ENCODE measurements at places on chromosomes 7 and 10.

- DNase-seq, result no peak
Observed at GRCh38 chr10:48759113-48759901, 74.6 kb downstream of the WDFY4 start.

DNA sequence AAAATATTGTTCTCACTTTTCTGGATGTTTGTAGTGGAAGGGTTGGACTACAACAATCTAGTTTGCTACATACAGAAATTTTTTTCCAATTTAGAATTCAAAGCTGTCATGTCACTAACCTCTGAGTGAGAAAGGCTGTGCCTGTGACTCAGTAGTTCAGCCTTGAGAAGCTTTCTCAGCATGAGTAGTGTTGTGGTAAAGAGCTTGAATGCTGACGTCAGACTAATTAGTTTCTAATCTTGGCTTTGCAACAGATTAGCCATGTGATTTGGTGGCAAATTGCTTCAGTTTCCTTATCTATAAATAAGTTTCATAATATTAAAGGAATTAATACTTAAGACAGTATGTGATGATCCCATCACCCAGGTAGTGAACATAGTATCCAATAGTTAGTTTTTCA, 83.8 kb downstream of the ABCA13 start:
- DNase-seq, result no peak

- no peak for DNase-seq
Observed at GRCh38 chr10:110355922-110356627, 51.4 kb upstream of the SMNDC1 start.

DNA sequence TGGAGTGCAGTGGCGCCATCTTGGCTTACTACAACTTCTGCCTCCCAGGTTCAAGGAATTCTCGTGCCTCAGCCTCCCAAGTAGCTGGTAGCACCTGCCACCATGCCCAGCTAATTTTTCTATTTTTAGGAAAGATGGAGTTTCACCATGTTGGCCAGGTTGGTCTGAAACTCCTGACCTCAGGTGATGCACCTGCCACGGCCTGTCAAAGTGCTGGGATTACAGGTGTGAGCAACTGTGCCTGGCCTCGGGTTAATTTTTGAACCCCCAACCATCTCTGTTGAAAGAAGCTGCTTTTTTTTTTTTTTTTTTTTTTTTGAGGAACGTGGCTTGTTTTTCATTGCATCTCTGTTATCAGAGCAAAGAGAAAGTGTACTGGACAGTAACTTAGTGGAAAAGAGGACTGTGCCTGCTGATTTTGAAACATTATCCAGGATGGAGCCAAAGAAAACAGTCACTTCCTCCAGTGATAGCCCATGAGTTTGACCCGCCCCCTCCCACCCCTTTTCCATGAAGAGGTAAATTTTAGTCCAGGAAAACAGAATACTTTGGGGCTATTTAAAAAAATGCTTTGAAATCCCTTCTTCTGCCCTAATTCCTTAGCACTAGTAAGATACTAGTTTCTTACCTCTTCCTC, 38.3 kb downstream of the WBP1L start:
- no peak for DNase-seq

DNA sequence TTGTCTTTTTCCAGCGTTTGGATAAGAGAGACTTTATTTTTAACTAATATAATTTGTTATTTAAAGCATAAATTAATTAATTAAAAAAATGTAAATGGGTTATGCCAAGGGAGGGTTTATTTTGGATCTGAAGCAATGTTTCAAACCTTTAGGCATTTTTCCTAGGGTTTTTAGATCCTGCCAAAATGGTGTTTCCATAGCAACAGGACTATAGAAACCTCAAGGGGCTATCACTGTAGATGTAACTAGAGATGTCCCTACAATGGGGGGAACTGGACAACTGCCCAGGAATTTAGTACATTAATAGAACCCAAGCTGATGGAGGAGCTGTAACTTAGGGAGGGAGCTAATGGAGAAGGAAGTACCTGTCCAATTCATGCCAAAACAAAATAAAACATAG, 57.3 kb downstream of the SLC39A12 start:
- no peak for DNase-seq

- no peak for DNase-seq
Observed at GRCh38 chr7:151761231-151761630, 115.7 kb downstream of the PRKAG2 start.

GRCh38 chr10:52465202-52465601, 151.1 kb downstream of the DKK1 start:
- no peak for DNase-seq

DNA sequence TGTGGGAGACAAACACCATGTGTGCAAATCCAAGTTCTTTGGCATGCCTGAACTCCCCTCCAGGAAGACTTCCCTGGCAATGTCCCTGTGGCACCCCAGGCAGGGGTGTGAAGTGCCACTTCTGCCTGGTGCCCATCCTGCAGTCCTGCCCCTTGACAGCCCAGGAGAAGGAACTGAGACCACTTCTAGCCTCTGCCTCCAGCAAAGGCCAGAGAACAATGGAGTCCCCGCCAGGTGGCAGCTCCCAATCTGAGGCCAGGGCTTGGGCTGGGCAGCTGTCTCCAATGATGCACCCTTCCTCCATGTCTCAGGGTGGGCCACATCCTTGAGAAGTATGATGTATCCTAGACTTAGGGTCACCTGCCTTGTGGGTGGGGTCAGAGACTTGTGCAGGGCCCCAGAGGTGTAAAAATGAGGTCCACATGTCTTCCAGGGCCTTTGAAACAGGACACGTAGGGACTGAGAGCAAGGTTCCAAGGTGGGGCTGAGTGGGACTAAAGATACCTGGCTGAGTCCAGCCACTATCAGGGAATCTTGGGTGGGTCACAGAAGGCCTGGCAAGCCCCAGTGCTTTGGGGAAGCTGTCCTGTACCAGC, 5.5 kb downstream of the FXYD4 start:
- DNase-seq, result no peak

DNA sequence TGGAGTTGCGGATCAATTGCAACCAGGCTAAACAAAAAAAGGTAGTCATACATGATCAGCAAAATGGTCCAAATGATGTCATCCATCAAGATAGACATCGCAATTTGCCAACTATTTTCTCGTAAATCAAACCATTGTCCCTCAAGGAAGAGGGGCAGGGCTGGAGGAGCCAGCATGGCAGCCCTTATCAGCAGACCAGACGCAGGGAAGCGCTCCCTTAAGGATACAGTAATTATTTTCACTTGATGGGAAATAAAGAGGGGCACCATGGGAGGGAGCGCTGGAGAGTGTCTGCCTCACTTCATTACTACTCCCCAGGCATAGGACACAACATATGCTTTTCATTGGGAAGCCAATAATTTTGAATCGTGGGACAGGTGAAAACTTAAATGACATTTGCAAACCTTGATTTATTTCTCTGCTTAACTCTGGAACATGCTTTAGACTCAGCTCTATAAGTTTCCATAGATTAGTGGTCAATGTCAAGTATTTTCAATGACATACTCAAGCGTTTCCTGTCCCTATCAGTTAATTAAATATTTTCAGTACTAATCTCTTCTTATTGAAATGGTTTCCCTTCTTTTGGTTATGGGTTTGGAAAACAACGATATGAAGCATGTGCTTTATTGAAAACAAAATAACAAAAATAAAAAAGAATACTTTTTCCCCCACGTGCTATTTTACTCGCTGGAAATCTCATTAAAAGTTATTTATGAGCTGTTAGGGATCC, 202.4 kb upstream of the HABP2 start:
- DNase-seq, result no peak

DNA sequence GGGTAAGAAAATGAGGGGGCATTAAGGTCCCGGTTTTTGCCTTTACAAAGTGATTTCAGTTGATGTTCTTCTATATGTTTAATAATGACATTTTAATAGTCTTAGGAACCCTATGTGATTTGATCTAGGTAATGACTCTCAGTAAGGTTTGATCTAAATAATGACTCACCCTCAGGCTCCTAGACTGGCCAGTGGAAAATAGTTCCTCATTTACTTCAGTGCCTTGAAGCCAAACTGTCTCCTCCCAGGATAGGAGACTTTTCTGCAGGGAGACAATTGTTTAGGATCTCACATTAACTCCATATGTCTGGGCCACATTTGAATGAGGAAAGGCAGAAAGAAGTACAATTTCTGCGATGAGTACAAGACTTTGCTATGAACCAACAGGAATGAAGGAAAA, 1331.9 kb downstream of the XPNPEP1 start:
- DNase-seq, result no peak

DNA sequence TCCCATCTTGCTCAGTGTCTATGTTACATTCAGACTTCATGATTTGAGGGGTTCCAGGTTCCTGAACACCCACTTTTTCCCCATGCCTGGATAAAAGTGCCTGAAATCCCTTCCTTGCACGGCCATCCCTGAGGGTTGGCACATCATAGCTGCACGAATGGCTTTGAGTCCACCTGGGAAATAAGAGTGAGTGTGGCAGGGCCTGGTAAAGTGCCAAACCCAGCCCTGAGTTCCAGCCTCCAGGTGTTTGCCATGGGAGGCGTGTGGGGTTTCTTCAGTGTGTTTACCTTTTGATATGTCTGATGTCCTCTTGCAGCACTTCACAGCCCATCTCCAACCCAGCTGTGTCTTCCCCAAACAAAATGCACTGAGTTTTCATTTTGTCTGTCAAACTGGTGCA, 145.7 kb downstream of the PAXIP1 start:
- DNase-seq, result no peak

GRCh38 chr10:47225928-47226645, 73.9 kb upstream of the GDF10 start:
- no peak for DNase-seq

DNA sequence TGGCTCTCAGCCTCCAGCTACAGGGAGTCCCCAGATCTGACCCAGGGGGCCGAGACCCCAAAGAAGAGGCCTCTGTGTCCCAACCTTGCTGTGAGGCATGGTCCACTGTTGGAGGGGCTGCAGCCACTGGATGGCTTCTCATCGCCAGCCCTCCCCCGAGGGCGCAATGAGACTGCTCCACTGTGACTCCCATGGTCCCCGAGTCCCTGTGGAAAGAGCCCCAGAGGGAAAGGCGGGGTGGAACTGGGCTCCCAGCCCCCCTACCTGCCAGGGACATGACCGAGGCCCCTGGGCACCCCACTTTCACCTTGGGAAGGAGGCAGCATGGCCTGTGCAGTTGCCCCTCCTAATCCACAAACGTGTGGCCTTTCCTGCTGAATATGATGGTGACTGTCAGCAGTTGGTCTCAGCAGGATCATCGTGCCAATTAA, 33.5 kb upstream of the RET start:
- DNase-seq, result no peak

- peak; percentile 47 for DNase-seq
Observed at GRCh38 chr7:69597278-69598076, 798 bp upstream of the AUTS2 start.

GRCh38 chr10:71838264-71839211, 12.5 kb downstream of the PSAP start:
- no peak for DNase-seq

DNA sequence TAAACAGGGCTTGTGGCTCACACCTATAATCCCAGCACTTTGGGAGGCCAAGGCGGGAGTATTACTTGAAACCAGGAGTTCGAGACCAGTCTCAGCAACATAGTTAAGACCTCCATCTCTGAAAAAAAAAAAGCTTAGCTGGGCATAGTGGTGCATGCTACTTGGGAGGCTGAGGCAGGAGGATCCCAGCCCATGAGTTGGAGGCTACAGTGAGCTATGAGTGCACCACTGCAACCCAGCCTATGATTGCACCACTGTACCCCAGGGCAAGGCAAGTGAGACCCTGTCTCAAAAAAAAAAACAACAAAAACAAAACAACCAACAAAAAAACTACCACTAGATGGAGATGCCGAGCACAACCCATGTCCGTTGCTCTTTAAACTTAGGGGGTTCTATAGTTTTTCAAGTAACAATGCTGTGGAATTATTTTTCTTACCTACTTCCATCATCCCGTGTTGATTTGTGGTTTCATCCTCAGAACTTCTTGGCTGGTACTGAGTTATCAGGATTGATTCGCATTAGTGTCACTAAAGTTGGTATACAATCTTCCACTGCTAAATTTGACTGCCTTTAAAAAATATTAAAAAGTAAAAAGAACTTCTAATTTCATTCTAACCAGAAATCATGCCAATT, 12.2 kb upstream of the REPIN1 start:
- DNase-seq, result peak; percentile 51

DNA sequence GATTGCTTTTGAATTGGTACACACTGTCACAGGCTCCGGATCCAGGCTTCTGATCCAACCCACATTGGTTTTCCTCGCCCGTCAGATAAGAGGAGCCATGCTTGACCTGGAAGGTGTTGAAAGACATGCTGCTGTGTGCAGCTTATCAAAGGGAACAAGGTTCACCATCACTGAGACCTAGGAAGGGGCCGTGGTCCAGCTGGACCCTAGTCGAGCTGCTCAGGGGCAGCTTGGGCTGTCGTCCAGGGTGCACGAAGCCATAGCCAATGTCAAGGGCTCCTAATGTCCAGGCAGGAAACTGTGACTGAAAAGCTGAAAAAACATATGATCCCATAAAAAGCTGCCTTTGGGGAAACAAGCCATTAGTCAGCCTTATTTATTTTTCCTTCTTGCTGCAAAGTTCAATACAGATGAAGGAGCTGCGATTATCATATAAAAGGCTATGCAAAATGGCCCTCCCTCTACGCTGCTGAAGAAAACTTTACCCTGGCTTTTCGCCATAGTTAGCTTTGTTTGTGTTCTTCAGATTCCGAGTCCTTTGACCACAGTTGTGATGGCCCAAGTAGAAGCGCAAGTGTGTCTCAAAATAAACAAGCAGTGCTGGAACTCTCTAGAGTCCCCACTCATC, 118.0 kb downstream of the CREB5 start:
- DNase-seq, result no peak

- DNase-seq, result no peak
Observed at GRCh38 chr10:69657430-69657829, 27.4 kb downstream of the FAM241B start.

- DNase-seq, result no peak
Observed at GRCh38 chr10:2556883-2557282, 510.5 kb upstream of the PFKP start.

DNA sequence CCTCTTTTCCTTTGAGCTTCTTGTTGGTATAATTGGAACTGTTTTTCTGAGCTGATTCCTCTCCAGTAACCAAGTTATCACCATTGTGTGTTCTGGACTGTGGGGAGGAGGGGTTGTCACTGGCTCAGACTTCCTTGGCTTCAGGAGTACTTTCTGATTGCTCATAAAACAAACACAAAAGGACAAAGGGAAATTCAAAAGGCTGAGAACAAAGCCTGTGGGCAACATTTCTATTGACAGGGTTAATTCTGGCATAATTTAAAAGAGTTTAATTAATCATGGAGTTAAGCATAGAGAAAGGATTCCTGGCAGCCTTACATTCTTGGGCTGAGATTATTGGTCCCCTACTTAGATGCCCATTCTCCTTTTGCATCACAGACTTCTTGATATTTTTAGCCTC, 222.9 kb upstream of the KMT2E start:
- DNase-seq, result no peak

- DNase-seq, result no peak
Observed at GRCh38 chr10:34581801-34582532, 233.1 kb downstream of the PARD3 start.

- no peak for DNase-seq
Observed at GRCh38 chr10:86823565-86823964, 67.1 kb downstream of the BMPR1A start.

GRCh38 chr7:152016947-152017346, 8.5 kb upstream of the GALNT11 start:
- DNase-seq, result no peak

GRCh38 chr7:37117292-37117691, 331.4 kb downstream of the ELMO1 start:
- peak; percentile 32 for DNase-seq

- no peak for DNase-seq
Observed at GRCh38 chr7:114181280-114181679, 233.3 kb upstream of the FOXP2 start.

- no peak for DNase-seq
Observed at GRCh38 chr10:5442065-5442989, 30.0 kb downstream of the NET1 start.

- no peak for DNase-seq
Observed at GRCh38 chr10:520402-520787, 169.1 kb downstream of the DIP2C start.

Data from neuronal stem cell (in vitro differentiated cells).